ENCODE measurements at places on chromosomes 2 and 18. TPM values are rescaled to one million over a fixed set of nuclear protein-coding genes. Genes with fewer than 3 reads are reported as not detected.

The DLX1 gene
- polyA plus RNA-seq, result 0.12 TPM

- no peak for DNase-seq
These were observed 183.4 kb downstream of the NCK2 start for GRCh38 chr2:105928086-105928485.

GRCh38 chr2:215658635-215659305 is 222.9 kb upstream of the FN1 start:
- no peak for DNase-seq

GRCh38 chr2:204032301-204032700 is 95.7 kb downstream of the ICOS start:
- DNase-seq, result no peak

DNA sequence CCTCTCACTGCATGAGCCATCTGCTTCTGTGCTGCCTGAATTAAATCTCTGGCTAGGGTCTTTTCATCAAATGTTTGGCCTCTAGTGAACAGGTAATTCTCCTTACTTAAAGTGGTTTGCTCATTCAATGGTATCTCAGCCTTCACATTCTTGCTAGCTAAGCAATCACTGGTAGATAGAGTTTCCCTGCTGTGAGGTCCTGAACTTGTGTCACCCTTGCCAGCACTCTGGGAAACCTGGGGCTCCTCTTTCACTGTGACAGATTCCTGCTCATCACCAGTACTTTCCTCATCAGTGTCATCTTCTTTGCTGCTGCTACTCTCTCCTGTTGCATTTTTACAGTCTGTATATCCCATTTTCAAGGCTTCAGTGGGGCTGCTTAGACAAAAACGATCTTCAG is 69.1 kb upstream of the DTNB start:
- no peak for DNase-seq

DNA sequence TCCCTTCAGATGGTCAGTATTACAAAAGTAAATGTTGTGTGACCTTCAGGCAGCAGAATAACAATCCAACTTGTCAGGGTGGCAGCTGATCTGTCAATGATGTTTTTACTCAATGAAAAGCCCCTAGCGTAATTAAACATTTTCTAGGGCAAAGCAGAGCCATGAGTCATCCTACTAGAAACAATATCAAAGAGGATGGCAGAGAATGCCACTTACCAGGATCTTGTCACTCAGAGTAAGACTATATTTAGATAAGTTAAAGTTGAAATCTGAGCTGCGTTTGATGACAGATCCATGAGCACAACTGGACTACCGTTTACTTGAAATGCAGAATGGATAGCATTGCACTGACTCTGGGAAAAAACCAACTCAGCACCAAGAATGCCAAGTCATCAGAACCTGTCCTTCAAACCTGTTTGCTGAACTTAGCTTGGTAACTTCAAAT is 612.6 kb upstream of the ACVR2A start:
- DNase-seq, result no peak

GRCh38 chr2:134410831-134411231 is 157.0 kb downstream of the MGAT5 start:
- DNase-seq, result no peak

The TEX44 gene
- polyA plus RNA-seq, result not detected

DNA sequence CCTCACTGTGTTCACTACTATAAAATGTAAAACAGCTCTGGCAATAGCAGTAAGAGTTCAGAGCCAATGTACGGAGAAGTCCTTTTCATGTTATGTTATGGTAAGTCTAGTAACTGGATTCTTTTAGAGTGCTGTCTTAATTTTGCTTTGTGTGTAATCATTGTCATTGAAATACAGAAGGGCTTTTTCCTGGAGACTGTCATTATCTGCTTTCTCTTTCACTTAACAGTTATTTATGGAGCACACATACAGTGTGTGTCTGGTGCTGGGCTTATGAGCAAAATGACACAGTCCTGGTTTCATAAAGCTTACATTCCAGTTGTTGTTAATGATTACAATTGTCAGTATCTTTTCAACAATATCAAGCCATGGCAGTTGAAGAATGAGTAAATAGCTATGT is 95.5 kb downstream of the CCDC102B start:
- no peak for DNase-seq

DNA sequence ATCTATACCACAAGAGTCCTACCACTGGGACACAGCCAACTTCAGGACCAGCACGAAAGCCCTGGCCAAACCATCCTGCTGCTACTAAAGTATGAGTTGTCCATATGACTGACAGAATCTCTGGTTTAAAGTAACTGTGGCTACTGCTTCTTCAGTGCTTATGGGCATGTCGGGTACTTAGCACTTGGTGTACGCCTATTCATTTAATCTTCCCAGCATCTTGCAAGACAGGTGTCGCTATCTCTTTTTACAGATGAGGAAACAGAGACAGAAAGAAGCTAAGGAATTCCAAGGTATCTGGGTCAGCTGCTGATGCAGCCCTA is 203.4 kb upstream of the ID2 start:
- no peak for DNase-seq

DNA sequence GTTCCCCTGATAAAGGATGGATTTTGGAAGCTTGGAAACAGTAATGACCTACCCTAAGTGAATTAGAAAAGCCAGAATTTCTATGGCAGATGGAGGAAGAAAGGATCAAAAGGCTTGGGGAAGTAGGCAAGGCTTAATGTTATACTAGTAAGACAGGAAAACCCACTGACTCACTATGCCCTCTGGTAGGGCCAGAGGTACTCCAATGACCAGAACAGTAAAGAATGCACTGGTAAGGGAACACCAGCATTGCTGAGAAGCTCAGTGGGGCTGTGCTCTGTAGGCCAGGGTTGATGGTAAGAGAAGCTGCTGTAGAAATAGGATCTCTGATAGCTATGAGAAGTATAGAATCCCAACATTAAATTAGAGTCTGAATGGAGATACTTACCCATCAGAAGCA is 126.4 kb downstream of the GFPT1 start:
- no peak for DNase-seq

DNA sequence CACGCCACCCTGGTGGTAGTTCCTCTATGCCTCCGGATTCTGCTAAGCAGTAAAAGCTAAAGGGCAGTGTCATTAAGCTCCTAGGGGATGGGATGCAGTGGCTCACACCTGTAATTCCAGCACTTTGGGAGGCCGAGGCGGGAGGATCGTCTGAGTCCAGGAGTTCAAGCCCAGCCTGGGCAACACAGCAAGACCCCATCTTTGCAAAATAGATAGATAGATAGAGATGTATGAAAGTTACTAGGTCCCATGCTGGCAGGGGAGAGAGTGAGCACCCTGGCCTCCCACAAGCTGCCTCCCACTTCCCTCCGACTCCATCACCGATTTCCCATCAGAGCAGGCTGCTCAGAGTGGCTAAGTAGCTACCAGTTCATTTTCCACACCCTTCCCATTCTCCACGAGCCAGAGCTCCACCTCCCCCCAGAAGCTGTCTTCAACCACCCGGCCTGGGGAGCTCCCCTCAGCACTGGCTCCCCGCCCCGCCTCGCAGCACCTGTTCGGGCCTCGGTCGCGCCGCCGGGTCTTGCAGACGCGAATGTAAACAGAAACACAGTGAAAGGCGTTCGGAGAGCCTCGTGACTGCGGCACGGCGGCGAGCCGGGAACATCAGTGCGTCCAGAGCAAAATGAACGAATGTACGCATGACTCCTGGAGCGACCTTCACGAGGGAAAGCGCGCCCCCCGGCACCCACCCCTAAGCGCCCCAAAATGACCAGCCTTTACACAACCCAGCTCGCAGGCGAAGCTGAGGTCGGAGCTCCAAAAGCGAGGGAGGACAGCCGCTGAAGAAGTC is 598 bp upstream of the CEP68 start:
- no peak for DNase-seq

- DNase-seq, result no peak
These were observed 160.8 kb upstream of the NOSTRIN start for GRCh38 chr2:168641636-168642035.

GRCh38 chr2:67374481-67374880 is 22.7 kb upstream of the ETAA1 start:
- peak; percentile 46 for DNase-seq

GRCh38 chr2:229230256-229230655 is 40.8 kb downstream of the PID1 start:
- DNase-seq, result no peak

The AKAIN1 gene
- not detected for polyA plus RNA-seq

- no peak for DNase-seq
These were observed 78.4 kb upstream of the SALL3 start for GRCh38 chr18:78900938-78901909.

The NPAS2 gene
- 29.0 TPM for polyA plus RNA-seq

- DNase-seq, result no peak
These were observed 41.4 kb downstream of the FECH start for GRCh38 chr18:57544936-57545660.

DNA sequence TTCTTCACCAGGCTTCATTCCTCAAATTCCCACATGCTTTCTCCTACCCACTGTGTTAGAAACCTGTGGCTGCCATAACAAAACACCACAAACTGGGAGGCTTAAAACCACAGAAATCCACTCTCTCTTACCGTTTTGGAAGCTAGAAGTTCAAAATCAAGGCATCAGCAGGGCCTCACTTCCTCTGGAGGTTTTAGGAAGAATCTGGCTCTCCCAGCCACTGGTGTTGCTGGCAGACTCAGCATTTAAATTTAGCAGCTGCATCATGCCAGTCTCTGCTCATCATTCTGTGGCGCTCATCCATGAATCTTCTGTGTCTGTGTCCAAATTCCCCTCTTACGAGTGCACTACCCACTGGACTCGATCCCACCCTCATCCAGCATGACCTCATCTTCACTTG is 248.5 kb downstream of the ZNF516 start:
- no peak for DNase-seq

DNA sequence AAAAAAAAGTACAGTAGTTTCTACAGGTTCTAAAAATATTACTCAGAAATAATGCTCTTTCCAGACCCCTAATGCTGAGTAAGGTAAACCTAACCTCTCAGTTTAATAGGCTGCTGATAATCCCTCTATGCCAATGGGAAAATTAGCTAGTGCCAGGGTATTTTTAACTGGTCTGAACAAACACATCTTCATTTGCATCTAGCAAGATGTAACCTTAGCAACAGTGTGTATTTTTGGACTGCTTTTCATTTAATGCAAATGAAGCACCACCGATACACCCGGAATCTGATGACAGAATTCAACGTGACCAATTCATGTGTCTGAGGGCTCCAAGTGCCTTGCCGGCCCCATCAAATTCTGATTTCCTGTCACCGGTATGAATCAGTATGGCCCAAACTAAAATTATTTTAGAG is 47.4 kb upstream of the CYRIA start:
- DNase-seq, result no peak

DNA sequence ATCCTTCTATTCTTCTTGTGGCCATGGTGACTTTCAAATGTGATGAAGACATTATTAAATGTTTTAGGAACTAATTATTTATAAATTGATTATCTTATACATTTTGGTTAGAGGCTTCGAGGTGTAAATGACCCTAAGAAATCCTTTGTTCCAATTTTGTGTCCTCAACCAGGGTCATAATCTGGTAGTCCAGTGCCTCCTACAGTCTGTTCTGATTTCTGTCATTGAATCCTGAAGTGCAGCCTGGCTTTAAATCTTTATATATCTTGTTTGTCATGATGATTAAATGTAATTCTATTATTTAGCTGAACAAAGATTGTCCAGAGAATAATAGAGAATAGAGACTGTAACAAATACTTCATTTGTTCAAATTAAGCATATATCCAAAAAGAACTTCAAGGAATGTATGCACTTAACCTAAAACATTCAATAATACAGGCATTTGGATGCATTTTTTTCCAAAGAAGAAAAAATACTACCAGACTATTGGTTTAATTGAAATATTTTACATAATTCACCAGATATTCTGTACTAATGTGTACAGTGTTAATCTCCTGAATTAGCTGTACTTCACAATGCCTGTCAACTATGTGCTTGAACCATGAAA is 89.8 kb downstream of the PRPF40A start:
- peak; percentile 64 for DNase-seq

- no peak for DNase-seq
These were observed 198.9 kb downstream of the ACKR3 start for GRCh38 chr2:236768393-236769140.

The LYG1 gene
- 1.7 TPM for polyA plus RNA-seq

The EIPR1 gene
- 57.3 TPM for polyA plus RNA-seq

DNA sequence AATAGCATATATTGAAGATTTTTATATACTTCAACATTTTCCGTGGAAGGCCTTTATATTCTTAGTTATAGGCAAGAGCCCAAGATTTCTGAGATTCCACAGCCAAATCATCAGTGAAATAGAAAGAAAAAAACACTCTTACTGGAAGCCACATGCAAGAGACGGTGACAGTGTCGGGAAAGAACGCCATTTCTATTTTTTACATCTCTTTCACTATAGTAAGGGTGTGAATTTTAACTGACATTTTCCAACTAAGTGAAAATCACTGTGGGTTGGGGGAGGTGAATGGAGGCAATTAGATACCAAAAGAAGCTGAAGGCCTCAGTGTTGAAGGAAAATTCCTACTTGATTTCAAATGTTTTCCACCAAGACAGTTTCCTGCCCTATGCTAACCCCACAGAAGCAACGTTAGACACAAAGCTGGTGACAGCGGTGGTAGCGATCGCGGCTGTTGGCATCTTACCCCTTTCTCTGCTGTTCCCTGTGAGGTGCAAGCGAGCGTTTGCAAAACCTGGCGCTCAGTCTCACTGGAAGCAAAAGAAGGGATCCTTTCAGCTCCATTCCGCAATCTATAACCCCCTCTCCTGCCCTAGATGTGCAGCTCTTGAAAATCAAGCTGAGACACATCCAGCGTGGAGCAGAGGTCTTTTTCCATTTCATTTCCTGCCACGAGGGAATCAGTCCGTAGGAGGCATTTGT is 20.0 kb downstream of the ID2 start:
- DNase-seq, result no peak

DNA sequence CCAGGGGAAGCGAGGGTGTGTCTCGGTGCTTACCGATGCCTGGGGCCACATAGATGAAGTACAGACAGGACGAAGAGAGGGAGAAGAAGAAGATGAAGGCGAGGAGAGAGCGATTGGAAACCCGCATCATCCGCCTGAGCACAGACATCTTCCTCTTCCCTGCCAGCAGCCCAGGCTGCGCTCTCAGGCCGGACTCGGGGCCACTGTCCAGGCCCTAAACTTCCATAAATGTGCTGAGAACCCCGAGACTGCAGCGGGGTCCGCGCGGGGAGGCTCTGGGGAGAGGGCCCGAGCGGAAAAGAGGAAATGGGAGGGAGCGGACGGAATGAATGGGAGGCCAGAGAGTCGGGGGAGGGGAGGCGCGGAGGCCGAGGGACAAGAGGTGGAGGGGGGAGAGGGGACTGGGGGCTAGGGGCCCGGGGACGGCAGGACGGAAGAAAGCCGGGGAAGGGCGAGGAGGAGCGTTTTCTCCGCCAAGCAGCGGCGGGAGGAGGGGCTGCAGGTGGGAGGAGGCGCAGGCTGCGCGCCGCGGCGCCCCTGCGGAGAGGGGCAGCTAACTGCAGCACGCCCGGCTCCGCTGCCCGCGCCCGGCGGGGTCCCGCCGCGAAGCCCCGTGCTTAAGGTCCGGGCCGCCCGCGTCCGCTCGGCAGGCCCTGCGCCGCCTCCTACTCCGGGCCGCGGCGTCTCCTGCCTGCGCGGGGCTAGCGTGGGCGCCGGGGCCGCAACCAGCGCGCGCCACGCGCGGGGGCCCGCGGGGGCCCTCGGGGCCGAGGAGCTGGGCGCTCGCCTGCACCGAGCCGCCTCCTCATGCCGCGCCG is at the start of gene B4GALT6:
Gene B4GALT6 (minus strand): TSS at position 303 of the 818 bp plus-strand sequence. CDS start 155 bp downstream, at position 148.
- DNase-seq, result peak; percentile 57

Data from endothelial cell of umbilical vein (primary cell).